Glutamatergic neuron (in vitro differentiated cells): ENCODE measurements at places on chromosomes 11 and 22. TPM values are rescaled to one million over a fixed set of nuclear protein-coding genes. Genes with fewer than 3 reads are reported as not detected.

- DNase-seq: no peak
Observed at GRCh38 chr22:21687685-21688259, 22.0 kb downstream of the PPIL2 start.

IGLL1 gene
- not detected for total RNA-seq

DNA sequence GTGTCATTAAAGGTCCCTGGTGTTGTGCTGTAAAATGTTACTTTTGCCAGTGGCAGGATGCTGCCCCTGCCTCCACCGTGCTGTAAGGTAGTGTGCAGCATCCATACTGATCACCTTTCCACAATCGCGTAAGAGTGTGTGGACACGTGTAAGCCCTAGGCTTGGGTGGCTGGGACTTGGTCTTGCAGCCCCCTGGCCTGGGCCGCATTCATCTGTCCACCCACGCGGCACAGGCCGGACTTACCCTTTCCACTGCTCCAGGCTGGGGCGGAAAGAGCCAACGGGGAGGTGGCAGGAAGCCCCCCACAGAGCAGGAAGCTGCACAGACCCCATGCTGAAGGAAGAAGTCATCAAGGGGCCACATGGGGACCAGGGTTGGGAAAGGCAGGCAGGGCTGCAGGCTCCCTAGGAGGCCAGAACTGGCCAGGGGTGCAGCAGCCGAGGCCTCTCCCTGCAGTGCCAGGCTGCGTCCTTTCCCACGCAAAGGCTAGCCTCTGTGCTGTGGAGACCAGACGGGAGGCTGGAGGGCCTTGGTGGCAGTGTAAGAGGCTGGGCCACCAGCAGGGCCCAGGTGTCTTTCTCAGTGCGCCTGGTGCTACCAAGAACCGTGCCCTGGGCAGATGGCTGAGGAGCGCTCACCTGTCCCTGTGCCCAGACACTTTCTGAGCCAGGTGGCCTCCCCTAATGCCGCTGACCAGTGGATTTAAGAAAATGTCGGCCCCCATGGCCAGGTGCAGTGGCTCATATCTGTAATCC lies 11.7 kb upstream of the TMEM191C start:
- no peak for DNase-seq

- no peak for DNase-seq
Observed at GRCh38 chr11:36492724-36493304, 17.3 kb downstream of the TRAF6 start.
